M059J (cell line): ENCODE measurements at places on chromosomes 2 and 18.

DNA sequence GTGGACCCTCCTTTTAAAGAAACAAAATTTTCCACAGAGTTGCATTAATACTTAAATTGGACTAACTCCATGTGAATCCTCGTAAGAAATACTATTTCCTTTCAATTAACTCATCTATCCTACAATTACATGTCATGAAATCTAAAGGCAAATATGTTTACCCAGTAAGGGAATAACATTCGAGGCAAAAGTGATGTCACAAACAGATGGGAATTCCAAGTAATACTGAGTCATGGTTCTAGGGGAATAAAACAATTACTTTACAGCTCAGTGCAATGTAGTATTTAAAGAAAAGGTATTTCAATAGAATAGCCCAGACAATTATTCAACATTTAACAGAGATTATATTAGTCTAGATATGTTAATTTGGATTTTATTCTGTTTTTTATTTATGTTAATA, 205.8 kb downstream of the ZNF385B start:
- DNase-seq = peak; percentile 12

DNA sequence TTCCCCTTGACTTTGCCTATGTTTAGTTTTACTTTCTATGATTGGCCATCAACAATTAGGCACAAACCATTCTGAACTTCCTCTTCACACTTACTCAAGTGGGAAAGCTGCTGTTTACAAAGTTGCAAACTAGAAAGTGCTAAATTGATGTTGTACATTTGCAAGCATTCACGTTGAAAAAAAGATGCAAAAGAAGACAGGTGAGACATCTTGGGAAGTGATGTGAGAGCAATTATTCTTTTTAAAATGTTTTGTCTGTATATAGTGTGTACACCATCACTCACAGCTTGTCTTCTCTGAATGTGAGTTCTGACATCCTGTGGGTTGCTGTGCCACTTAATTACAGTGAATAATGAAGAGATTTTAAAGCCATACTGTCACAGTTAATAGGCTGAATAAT, 874.1 kb upstream of the LRATD1 start:
- no peak for DNase-seq

DNA sequence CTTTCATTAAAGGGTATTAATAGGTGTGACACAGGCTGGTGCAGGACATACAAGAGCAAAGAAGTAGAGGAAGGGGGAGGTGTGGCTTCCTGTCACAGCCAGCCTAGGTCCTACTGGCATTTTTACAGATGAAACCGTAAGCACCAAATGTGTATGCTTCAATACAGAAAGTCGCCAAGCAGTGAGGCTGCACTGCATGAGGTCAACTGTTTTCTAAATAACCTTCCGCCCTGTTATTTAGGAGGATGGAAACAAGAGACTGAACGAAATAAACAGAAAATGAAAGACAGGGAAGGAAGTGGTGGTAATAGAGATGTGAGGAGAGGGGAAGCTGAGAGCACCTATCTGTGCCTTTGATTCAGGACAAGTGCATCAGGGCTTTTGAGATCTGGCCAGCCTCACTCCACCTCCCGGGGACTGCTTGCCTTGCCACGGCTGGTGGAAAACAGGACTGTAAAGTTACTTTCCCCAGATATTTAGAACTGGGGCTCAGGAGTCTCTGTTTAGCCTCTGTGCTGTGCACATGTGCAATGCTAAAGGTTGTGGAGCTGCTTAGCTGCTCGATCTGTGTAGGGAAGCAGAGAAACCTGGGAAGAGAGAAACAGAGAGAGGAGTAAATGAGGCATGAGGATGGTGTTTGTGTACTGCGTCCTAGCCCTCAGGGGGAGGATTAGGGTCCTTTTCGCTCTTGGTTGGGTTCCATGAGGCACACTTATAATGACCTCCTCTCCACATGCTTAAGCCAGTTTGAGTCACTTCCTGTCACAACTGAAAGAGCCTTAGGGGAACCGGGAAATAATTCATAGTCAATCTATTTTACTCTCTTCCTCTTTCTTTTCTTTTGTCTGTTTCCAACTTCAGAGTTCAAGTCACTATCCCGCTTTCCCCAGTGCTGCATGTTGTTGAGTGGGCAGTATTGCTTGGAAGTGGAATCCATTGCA, 62.3 kb upstream of the BOD1L2 start:
- peak; percentile 70 for DNase-seq

DNA sequence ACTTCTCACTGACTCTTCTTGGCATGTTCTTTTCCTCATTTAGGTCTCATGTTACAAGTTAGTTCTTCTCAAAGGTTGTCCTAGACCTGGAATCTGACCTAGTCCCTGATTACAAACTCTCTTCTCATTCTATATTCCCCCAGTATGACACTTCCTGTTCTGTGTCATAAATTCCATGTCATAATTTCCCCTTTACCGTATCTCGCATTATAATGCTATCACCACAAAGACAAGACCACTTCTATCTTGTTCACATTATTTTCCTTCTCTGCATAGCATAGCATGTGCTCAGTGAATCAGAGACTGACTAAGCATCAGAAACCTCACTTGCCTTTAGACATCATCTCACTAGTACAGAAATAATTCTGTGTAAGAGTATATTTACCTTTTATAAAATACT, 63.6 kb upstream of the CAVIN2 start:
- DNase-seq = peak; percentile 69

DNA sequence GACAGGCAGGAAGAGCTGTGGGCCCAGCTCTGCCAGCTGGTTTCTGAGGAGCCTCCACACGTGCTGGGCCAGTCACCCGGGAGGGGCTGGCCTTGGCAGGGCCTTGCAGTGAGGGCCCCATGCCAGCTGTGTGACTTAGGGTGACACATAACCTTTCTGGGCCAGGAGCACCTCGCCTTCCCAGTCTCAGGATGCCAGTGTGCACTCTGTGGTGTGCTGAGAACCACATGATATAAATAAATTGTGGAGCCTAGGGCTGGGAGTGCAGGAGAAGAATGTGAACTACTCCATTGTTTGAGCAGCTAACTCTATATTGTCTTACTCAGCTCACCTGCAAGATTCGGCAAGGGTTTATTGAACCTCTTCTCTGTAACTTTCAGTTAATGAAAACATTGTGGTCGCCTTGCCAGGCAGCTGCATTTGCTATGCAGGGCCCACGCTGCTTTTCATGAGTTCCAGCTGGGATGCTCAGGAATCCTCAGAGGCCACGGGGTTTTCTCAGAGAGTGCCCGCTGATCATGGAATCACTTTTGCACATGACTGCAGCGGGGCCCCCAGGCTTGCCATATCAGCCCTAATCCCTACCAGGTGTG, 222.3 kb downstream of the SH3RF3 start:
- DNase-seq = peak; percentile 97

- DNase-seq = no peak
Measured at GRCh38 chr2:69961496-69961895, at the start of gene ASPRV1. ASPRV1 (minus strand) TSS chr2:69961631; CDS start chr2:69961436, 195 bp downstream.

- DNase-seq = peak; percentile 19
Measured at GRCh38 chr18:35024965-35025364, 16.2 kb upstream of the MAPRE2 start.

DNA sequence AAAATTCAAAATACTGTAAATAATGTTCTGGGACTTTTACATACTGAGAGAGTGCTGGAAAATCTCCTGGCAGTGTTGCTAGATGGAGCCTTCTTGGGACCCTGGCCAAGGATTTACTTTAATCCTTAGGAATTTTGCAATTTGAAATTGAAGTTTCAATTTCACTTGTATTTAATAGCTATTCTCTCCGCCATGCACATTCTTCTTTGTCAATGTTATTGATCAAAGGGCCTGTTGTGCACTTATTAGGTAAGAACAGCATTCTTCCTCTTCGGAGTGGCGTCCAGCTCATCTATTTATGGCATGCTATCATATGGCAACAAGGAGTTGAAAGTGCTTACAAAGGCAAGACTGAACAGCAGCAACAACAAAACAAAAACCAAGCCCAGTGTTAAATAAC, 40.1 kb upstream of the SOS1 start:
- no peak for DNase-seq

DNA sequence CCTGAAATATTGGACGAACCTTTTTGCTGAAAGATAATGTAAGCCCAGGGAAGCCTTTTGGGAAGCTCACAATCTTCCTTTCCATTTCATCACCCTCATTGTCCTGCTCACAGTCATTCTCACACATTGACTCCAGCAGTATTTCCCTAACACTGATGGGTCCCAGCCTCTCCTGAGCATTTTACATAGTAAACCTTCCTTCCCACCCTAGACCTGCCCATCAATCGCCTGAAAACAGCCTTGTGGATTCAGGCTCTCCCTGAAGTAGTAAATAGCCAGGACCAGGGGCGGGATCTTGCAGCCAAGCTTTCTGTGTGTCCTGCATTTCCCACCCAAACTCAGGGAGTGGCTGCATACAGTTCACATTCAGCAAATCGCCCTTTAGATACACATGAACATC, 149.9 kb downstream of the CYRIA start:
- DNase-seq = no peak

DNA sequence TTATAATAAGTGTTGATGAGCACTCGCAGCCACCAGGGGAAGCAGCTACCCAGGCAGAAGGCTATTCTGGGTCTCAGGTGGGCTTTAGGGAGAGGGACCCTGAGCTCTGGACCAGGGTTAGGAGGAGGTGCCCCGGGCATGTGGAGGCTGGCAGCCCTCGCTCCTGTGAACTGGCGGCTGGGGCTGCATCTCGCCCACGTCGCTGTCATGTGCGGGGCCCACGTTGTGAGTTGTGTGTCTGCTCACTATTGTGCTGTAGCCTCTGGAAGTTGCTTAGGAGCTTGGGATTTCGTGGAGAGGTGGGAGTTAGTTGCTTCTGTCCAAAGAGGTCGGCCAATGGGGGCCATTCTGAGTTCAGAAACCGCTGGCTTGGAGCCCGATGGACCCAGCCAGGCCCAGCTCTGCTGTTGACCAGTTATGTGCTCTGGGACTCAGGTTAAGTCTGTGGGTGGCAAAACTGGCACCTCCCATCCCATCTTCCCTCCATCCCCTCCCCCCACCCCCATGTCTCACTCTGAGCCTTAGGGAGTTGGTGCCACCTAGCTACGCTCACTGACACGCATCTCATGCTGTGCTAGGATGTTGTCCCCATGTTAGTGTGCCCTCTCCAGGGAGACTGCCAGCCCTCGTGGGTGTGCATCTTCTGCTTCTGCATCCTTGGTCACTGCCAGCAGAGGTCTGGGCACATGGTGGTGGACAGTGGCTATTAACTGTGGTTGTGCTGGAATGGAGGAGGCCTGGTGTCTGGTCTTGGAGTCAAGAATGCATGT, 18.5 kb downstream of the RRM2 start:
- no peak for DNase-seq

DNA sequence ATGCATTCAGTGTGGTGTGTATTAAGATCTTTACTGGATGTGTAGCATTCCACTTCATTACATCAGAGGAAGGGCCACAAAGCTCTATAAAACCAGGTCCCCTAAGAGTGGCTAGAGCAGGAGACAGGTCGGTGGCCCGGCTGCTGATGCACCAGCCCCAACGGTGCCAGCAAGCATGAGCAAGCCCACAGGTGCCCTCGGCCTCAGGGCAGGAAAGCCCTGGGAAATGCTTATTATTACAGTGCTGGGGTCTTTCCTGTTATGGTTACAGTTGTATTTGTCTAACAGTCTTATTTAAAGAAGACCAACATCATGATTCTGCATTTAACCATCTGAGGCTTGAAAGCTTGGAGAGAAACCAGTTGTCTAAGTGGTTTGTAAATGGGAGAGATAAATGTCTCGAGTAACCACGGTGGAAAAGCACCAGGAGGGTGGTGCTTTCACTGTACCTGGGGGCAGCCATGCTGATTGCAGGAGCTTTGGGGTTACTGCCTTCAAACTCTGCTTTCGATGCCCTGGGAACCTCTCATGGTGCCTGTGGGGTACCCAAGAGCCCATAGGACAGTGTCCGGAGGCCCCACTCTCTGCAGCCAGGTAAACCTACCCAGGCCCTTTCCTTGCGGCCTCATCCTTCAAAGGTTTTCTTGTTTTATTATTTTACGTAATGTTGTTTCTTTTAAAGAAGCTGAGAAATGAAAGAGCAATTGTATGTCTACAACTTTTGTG, 133.1 kb downstream of the SH3RF3 start:
- no peak for DNase-seq

- DNase-seq = no peak
Measured at GRCh38 chr2:179939259-179939658, 67.8 kb downstream of the CWC22 start.

- DNase-seq = no peak
Measured at GRCh38 chr2:20381457-20381856, 30.8 kb upstream of the PUM2 start.

DNA sequence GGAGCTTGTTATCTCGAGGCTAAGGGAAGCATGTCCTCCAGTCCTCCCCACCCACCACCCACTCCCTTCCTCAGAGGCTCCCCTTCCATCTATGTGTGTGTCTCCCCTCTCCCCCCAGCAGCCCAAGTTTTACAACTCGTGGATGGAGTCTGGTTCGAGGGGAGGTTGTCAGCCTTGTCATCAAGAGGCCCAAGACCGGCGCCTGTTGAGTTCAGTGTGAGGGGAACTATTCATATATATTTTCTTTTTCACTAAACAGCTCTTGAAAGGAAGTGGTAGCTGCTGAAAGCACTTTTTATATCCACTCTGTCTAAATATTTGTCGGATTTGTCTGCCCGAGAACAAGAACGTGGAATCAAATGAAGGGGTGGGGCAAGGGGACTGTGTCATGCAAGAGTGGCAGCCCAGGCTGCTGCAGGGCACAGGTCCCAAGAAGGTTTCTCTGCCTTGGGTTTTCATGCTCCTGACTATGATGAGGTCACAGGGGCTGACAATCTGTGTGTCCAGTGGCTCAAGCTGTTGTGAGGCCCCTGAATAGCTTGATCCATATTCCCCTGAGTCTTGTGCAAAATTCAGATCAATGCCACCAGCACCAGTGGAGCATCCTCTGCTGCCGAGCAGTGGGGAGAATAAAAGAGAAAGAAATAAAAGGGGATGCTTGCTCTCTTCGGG, 35.0 kb downstream of the NRP2 start:
- no peak for DNase-seq

GRCh38 chr2:207184348-207184747, 18.6 kb upstream of the KLF7 start:
- DNase-seq = peak; percentile 77
